Naive thymus-derived CD8-positive, alpha-beta T cell (primary cell): ENCODE measurements at places on chromosomes 3 and 15.

- no peak for DNase-seq
Observed at GRCh38 chr3:64837126-64837738, 149.4 kb upstream of the ADAMTS9 start.

GRCh38 chr15:70792171-70792573, 28.8 kb upstream of the UACA start:
- no peak for DNase-seq

DNA sequence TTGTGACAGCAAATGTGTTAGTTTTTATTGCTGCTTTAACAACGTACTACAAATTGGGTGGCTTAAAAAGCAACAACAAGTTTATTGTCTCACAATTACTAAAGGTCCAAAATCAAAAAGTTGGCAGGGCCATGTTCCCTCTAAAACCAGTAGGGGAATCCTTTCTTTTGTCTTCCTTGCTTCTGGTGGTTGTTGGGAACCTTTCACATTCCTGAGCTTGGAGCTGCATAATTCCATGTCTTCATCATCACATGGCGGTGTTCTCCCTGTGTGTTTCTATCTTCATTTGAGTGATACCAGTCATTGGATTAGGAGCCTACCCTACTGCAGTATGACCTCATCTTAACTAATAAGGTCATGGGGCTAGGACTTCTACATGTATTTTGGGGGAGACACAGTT, 7.4 kb downstream of the SPRED1 start:
- no peak for DNase-seq

DNA sequence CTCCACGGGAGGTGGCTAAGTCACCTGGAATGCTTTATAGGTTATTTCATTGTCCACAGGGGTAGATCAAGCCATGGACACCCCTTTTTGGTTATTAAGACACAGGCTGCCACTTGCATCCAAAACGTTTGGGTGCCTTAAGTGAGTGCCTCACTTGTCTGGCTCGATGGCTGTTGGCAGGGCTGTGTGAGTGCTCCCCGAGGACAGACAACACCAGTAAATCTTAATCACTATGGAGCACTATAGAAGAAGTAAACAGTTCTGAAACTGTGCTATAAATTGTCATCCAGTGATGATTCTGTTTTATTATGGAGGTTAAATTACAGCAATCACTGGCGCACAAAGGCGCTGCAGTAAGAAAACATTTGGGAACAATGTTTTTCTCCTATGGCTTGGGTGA, 215.5 kb downstream of the CACNA2D3 start:
- no peak for DNase-seq

DNA sequence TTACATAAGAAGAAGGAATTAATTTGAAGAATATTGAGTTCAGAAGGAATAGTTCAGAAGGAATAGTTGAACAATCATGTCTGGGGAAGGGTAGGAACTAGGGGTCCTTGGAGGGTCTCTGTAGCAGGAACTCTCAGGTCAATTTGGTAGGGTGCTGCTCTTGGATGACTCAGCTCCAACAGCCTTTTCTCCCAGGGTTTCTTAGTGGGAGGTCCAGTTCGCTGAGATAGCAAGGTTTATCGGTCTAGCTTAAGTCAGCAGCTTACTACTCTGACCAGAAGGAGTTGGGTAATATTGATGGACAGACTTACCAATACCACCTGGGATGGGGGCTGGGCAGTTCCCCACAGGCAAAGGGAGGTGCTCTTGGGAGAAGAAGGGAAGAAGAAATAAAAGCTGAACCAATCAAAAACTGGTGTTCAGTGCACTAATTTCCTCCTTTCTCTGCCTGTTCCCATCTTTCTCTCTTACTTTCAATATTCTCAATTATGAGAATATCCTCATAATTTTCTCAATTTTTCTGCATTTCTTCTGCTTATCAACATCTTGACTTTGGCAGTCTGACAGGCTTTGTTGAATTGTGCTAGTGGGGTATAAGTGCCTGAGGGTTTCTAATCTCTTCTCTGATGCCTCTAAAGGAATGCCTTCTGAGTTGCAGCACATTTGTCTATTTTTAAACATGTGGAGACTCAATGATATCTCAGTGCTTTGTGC, 14.4 kb upstream of the MITF start:
- no peak for DNase-seq

DNA sequence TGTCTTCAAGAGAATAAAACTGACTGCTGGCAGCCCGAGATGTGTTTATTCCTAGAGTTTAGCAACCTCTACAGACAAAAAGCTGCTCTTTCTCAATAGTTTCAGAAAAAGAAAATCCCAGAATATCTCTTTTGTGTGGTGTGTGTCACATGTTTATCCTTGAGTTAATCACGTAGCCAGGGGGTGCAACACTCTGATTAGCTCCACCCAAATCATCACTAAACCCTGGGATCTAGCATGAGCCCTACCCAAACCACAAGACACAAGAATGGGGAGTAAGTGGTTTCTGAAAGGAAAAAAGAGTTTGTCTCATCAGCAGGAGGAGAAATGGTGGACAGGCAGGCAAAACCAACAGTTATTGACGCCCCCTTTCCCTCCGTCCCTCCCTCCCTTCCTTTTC, 78.5 kb upstream of the AGBL1 start:
- no peak for DNase-seq

DNA sequence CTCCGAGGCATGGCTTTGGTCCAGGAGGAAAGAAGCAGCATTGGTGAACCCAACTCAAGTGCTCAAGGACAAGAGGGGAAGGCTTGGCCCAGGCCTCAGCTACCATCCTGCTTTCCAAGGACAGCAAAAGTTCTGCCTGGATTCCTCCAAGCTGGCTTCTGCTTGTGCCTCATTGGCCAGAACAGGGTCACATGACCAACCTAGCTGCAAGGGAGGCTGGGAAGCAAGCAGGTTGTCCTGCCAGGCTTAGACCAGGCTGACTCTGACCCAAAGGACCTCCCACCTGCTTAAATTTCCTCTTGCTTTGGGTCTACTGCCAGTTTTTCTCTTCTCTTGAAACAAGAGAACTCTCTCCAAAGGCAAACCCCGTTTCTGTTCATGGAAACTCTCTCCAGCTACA, 70.7 kb downstream of the RPN1 start:
- DNase-seq = no peak

GRCh38 chr3:177333533-177334520, 136.5 kb upstream of the TBL1XR1 start:
- DNase-seq = no peak

DNA sequence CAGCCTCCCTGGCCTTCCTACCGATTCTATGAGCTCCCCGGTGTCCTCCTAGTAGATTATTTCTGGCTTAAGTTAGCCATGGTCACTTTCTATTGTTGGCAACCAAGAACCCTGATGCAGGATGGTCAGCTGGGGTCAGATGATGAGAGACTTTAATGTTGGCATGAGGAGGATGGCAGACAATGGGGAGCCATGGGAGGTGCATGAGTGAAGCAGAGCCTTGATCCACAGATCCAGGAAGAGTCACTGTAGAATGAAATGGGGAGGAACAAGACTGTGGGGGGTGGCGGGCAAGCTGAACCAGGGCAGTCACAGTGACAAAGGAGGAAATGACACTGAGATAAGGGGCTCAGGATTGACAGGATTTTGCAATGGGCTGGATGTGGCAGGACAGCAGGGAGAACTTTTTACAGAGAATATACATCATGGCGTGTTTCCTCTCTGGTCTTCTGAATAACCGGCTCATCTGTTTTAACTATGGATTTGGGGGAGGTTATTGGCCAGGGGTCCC, 60.9 kb downstream of the RPLP1 start:
- no peak for DNase-seq

DNA sequence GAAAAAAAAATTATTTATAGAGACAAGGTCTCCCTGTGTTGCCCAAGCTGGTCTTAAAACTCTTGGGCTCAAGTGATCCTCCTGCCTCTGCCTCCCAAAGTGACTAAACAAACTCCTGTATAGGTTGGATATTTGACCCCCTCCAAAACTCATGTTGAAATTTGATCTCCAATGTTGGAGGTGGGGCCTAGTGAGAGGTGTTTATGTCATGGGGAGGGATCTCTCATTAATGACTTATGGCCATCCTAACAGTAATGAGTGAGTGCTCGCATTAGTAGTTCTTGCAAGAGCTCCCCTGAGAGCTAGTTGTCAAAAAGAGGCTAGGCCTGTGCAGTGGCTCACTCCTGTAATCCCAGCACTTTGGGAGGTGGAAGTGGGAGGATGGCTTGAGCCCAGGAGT, 141.2 kb downstream of the STT3B start:
- DNase-seq = no peak

DNA sequence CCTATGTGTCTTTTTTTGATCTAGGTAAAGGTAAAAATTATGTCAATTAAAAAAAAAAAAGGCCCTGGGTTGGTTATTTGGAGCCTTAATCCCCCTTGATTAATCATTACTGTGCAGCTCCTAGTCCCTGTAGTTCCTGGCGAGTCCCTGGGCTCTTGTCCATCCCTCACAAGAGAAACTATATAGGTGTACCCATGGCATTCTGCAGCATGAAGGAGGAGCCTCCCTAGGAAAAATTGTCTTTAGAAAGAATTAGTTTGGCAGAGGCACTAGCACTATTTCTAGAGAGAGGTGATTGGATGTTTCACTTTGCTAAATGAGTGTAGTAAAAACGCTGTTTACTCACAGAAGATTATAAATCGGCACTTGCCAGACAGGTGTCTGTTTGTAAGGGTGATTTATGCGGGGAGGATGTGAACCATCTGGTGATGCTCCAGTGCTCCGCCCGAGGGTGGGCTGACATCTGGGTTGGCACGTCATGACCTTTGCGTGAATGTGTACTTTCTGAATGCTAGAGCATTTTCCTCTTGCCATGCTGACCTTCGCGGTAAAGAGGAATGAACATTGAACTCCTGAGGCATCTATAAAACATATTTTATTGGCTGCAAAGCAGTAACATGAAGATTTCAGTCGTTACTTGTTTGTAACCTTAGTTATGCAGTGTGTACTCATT, 12.6 kb downstream of the PLCL2 start:
- DNase-seq = no peak
